Activated CD4-positive, alpha-beta T cell treated with anti-CD3 and anti-CD28 coated beads, Interleukin-2, amount 50 U/mL, for 1 hour (primary cell): ENCODE measurements at places on chromosomes 5 and 9.

DNA sequence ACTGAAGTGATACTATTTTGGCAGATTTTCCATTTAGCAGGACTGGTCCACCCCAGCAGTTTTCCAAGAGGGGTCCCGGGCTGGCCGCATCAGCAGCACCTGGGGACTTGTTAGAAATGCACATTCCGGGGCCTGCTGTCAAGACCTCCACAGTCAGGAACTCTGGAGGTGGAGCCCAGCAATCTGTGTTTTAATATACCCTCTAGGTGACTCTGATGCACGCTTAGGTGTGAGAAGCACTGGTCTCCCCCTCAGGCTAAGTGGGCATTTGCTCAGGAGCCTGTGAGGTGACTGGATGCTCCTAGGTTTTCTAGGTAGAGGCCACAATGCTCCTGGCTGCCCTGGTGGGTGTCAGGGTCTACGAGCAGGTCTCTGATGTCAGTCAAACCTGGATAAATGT lies 81.7 kb downstream of the DCP2 start:
- no peak for DNase-seq

GRCh38 chr5:72848474-72849428 lies 32.3 kb downstream of the TNPO1 start:
- DNase-seq = peak; percentile 33

DNA sequence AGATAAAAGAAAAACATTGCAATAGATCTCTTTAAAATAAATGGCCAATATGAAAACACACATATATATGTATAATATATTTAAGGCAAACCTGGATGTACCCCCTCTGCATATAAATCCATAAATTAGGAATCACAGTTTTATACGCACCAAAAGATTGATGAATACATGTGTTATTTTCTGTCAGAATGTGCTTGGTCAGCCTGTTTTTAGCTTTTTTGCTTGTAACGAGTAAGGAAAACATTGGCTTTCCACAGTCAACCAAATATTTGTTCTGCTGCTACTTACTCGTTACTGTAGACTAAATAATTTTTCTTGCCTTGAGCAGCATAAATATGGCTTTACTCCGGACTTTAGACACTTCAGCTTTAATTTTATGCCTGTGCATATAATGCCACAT lies 173.7 kb downstream of the CWC27 start:
- no peak for DNase-seq

GRCh38 chr9:119332522-119332921 lies 36.7 kb downstream of the BRINP1 start:
- no peak for DNase-seq

- no peak for DNase-seq
Measured at GRCh38 chr5:132825033-132825833, 5.2 kb downstream of the SHROOM1 start.

DNA sequence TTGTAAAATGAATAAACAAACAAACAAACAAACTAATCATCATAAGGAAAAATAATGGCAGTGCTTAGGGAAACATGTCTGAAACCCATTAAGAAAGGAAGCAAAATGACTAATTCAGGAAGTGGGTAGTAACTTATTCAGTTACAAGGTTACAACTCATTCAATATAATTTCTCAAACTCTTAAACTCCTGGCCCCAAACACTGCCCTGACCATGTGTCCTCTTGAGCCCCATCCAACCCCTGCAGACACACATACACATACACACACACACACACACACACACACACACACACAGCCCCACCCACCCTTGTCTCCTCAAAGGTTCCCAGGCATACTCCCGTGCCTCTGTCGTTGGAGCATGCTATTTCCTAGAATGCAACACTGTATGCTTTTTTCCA lies 193.9 kb downstream of the SEC61B start:
- no peak for DNase-seq

- no peak for DNase-seq
Measured at GRCh38 chr9:136802321-136802720, 5.4 kb upstream of the RABL6 start.

DNA sequence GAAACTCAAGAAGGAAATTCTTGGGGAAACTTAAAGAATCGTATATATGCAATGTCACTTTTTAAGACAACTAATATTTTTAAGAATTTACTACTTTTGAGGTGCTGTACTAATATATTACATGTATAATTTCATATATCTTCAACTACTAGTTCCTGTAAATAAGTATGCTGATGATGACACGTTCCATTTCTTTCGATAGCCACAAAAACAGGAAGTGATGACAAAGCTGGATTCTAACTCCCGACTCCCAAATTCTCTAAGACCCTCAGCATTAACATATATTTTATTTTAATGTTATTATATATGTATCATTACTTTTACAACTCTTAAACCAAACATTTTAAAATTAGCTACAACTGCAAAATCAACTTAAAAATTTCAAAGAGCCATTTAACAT lies 74.8 kb downstream of the STK32A start:
- no peak for DNase-seq

DNA sequence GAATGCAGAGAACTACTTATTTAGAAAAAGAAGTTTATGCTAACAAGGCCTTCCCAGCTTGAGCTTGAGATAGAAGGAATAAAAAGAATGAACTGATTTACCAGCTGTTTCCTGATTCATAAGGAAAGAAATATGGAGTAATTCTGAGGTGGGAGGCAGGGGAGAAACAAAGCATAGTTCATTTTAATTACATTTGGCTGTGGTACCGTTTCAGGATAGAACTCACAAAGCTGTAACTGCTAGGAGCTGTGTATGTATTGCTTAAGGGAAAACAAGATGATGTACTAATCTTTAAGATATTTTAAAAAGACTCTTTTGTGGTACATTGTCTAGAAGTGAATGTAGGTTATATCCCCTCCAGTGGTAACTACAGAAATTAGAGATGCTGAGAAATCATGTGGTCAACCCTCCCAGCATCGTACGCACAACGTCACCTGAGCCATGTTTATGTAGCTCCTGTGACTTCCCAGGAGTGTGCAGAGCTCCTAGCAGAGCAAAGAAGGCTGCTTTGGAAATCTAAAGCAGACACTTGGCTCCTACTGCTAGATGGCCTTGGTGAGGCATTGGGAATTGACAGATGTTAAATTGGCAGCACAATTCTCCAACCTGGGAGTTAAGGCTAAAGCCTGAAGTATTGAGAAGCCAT lies 208.3 kb upstream of the VLDLR start:
- DNase-seq = no peak

DNA sequence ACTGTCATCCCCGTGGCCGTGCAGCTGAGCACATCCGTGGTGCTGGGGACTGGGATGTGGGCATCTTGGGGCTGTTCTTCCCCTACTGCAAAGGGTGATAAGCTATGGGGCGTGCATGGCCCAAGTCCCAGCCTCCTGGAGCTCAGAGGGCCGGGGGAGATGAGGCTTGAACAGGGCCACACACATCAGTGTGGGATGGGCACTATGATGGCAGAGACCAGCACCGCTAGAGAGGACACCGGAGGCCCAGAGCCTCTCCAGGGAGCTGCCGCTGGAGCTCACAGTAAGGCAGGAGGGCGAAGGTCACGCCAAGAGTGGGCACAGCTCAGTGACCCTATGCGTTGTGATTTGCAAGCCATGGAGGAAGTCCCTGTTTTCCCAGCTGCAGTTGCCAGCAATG lies 63.5 kb downstream of the OLFM1 start:
- DNase-seq = no peak

- no peak for DNase-seq
Measured at GRCh38 chr9:35070823-35071813, 1.3 kb downstream of the VCP start.

- DNase-seq = no peak
Measured at GRCh38 chr9:135401218-135401617, 78.4 kb upstream of the PPP1R26 start.

GRCh38 chr5:50657044-50657443 lies 9.4 kb upstream of the PARP8 start:
- DNase-seq = no peak

- DNase-seq = no peak
Measured at GRCh38 chr9:111147041-111147440, 108.8 kb upstream of the LPAR1 start.

DNA sequence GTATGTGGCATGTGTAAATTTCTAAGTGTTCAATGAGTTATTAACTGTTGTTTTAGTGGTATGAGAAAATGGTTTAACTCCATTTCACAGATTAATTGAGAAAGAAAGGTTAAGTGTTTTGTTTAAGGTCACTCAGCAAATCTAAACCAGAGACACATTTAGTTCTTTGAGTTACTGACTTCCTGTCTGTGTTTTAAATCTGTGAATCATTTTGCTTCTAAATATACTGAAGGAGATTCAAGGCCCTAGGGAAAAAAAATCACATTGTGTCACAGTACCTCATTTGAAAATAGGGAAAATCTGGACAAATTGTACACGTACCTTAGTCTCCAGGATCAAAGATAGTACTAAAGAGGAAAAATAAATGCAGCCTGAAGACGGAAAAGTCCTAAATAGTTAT lies 368.2 kb downstream of the TMEM161B start:
- DNase-seq = no peak

DNA sequence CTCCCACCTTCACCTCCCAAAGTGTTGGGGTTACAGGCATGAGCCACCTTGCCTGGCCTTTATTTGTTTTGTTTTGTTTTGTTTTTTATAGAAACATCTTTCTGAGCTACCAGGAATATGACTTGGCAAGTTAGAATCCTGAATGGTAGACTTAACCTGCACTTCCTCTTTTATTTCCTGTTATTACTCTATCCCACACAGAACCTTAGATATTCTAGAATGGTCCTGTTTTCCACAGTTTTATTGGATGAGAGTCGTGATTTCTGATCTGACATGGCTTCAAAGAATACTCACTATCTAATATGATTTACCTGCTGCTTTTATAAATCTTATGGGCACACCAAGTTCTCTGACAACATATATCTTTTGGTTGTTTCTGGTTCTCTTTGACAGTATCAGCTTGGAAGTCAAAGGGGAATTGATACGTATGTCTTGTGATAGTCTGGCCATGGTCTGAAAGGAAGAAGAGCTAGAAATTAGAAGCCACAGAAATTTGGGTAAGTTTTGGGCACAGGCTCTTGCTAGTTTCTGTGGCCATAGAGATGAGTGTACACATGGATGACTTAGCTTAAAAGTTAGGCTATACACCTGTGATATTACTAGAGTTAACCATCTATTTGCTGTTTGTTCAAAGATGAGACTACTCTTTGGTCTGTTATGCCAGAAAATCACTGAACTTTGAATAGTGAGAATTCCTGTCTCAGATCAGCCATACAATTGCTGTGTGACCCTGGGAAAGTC lies 4.7 kb upstream of the PANK3 start:
- no peak for DNase-seq

GRCh38 chr5:56838409-56839039 lies 23.2 kb downstream of the MAP3K1 start:
- no peak for DNase-seq

DNA sequence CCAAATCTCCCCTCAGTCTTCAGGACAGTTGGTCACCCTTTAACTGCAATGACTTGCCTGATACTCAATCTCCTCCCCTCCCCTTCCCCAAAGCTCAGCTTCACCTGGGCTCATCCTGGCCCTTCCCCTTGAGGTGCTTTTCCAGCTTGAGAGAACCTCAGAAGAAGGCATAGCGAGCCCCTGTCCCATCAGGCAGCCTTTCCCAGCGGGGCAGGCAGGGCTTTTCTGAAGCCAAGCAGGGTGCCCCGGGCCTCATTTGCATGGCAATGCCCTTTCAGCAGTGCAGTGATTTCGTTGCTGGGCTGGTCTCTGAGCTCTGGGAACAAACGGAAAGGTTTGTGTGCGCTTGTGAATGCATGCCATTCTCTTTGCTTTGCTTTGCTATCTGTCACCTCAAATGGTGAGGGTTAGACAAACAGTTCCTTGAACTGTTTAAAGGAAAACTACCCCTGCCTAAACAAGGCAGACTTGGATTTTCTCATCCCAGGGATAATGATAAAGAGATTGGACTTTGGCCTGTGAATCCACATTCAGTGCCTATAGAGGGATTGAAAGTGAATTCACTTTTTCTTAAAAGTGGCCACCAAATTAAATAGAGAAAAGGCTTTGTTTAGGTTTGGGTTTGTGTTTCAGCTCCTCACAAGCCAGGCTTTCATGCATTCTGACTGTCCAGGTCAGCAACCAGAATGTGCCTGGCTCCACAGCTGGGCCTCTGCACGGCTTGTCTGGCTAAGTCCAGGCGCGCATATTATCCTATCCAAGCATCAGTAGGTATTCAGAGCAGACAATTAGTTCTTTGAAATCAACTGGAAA lies 165.3 kb downstream of the ZNF608 start:
- no peak for DNase-seq

DNA sequence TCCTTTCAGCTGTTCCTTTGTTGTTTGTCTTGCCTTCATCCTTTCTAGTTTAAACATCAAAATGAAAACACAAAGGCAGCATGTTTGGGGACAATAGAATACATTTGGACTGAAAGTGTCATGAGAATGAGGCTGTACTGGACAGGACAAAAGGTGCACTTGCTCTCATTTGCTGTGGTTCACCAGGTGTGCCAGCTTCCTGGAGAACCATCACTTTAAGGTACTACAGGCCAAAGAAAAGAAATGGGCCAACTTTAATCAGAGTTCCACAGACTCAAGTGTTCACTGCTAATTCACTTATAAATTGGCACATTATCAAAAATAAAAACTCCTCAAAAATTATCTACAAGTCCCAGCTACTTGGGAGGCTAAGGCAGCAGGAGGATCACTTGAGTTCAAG lies 53.8 kb downstream of the ABHD17B start:
- DNase-seq = no peak

DNA sequence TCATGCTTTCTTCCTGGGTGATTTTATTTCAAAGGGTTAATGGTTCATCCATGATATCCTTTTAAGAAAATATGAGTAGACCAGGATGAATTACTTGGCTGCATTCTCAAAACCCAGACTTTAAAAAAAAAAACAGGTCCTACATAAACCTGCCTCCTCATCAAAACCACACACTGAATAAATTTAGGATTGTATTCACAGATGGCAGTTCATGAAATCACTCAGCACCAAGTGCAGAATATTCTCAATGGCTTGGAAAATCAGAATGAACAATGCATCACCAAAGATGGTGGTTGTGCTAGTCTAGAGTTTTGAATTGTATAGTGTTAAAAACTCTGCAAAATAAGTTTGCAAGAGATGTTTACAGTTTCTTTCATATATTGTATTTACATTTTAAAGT lies 145.4 kb upstream of the GRAMD2B start:
- no peak for DNase-seq

DNA sequence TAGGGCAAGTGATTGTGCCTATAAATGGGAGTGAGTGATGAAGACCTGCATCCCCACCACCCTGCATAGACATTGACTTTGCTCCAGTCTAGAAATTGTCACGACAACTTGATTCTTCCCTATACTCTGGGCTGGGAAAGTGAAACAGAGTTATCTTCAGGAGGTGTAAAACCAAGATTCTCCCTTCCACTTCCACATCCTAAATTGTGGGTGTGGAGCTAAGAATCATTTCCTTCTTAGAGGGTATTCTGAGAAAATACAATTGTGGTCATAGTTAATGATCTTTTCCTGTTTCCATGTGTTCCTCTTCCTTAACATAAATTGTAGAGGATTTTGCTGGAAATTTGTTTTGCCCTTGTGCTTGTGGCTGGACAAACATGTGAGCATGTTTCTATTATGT lies 96.8 kb upstream of the PJA2 start:
- no peak for DNase-seq
